Fibroblast of villous mesenchyme (primary cell): ENCODE measurements at places on chromosomes 2 and 18.

DNA sequence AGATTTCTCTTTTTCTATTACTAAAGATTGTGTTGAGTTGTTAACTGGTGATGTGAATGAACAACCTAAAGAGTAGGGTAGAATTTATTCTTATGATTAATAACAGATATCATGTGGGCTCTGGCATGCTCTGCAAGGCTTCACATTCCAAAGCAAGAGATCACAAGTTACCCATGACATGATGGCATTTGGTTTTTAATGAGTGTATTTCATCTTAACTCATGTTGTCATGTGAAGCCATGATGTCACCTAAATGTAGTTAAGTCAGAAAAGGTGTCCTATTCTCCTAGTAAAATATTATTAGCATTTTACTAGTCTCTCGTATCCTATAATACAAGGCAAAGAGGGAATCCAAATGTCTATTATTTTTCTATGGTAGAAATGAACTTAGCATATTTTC lies 678.0 kb downstream of the ARHGAP15 start:
- DNase-seq: no peak

DNA sequence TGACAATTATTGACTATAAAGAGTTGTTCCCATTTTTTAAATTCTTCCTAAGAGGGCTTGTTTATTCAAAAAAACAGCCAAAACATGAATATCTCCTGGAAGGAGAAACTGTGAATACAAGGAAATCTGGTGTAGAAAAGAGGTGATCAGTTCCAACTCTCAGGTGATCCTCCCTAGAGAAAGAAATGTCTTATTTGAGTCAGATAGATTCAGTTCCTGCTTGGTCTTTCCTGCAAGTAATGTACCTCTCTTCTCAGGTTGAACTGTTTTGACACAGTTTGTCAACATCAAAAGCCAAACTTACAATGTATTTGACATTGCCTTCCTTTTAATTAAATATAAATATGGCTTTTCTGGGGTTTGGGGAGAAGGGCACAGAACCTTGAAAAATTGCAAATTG lies 567.4 kb downstream of the ARHGAP15 start:
- DNase-seq: no peak

GRCh38 chr2:218878926-218879761 lies 1.5 kb upstream of the WNT10A start:
- no peak for DNase-seq

- no peak for DNase-seq
Measured at GRCh38 chr2:216086207-216086893, 4.6 kb downstream of the TMEM169 start.

- DNase-seq: no peak
Measured at GRCh38 chr2:72176281-72176680, 28.6 kb upstream of the CYP26B1 start.

- no peak for DNase-seq
Measured at GRCh38 chr18:26225022-26225693, 1.1 kb upstream of the TAF4B start.

GRCh38 chr2:195016841-195017240 lies 640.2 kb upstream of the SLC39A10 start:
- no peak for DNase-seq

DNA sequence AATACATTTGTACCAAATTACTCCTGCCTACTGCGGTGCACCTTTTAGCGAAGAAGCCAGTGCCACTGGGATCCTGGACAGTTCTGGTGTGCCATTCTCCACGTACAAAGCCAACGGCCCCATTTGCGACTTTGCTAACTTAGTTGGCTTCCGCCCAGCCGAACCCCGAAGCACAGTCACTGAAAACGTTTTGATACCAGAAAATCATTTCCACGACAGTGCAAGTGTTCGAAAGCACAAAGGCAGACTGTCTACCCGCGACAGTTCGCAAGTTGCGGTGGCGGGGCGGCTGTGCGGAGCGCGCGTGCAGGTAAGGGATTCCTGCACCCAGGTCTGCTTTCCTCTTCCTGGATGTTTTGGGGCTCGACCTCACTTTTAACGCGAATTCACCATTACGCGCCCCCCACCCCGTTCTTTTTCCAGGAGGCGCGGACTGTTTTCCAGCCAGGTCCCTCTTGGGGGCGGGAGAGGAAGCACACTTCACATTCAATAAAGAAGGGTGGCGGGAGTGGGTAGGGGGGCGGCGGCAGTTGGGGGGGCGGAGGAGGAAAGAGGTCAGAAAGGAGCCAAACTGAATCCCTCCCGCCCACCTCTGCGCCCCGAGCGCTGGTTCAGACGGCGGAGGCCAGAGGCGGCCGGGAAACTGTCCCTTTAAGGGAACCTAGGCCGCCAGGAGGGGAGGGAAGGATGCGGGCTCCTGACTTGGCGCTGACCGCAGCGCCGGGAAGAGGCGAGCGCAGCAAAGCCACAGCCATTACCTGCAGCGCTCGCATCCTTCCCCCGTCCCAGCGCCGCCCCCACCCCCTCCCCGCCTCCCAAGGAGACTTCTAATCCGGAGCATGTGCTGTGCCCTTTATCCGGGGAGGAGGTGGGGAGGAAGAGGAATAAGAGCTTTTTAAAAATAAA lies 107.4 kb upstream of the KCTD1 start:
- DNase-seq: peak; percentile 17

DNA sequence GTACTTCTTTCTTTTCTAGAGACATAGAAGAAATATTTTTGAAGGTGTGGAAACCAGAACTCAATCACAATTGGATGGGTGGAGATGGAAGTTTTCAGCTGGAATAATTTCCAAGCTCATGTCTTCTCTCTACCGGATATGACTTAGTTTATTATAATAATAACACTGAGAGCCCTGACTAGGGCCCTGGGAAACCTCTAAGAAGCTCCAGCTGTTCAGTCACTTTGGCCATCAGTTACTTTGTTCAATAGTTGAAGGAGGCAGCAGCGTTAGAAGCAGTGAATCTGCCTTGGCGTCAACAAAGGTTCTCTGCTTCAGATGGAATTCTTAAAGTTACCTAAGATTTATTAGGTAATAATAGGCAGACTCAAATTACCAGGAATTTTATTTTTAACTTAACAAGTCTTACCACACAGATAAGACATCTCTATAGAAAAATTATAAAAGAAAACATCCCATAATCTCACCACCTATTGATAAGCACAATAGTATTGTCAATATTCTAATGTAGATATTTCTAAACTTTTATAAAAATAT lies 293.8 kb upstream of the CHAC2 start:
- no peak for DNase-seq

- DNase-seq: no peak
Measured at GRCh38 chr2:98727369-98728087, 3.4 kb downstream of the MGAT4A start.
